ENCODE measurements at places on chromosomes 4 and X.

DNA sequence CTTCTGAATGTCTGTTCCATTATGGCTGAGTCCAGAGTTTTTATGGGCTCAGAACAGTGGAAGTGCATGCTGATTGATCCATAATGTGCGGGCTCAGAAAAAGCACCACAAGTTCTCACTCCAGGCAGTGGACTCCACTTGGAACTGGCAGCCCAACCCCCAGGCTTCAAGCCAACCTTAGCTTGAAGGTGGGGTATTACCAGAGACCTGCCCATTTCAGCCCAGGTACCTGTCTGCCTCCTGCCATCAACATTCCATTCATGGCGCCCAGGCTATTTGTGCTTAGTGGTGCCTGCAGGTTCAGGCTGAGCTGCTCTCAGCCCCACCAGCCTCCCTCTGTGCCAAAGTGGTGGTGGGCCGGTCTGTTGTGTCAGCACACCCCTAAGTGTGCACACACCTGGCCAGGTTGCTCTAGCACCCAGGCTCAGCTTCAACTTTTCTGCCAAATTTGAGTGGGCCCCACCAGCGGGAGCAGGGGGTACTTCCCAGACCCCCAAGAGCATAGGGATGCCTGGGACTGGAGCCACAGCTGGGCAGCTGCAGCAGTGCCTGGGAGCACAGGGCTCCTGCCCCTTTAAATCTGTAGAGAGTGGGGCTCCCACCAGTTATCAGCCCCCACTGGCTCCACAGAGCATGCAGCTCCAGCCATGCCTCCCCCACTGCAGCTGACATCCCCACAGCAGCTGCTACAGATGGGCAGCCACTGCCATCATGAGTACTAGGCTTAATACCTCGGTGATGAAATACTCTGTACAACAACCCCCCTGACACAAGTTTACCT is 1025.3 kb downstream of the PCDH19 start:
- DNase-seq = no peak

DNA sequence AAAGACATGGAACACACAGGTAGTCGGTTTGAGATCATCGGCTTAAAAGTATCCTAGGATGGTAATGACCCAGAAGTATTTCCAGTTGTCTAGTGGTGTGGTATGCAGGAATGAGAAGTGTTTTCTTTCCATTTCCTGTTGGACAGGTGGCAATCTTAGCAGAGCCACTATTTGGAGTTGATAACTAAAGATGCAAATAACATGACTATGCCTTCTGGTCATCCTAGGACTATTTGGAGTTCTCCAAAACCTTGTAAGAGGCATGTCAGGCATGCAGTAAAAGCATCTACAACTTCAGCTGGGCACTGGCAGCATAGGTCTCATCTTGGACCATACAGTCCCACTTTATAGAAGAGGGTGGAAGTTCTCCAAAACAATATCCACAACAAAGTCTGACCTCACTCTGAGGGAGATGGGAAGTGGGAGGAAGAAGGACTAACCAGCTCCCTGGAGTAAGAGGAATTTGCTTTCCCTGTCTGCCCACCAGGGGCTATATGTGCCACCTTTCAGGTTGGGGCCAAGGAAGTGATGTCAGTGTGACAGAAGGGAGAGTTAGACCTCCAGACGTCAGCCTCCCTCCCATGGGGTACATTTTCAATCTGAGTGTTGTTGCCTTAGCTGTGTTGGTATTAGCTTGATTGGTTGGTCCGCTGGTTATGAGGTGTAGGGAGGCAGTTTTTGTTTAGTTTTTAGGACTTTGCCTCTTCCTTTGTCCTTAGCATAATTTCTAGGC is 101.2 kb upstream of the MYOZ2 start:
- no peak for DNase-seq

DNA sequence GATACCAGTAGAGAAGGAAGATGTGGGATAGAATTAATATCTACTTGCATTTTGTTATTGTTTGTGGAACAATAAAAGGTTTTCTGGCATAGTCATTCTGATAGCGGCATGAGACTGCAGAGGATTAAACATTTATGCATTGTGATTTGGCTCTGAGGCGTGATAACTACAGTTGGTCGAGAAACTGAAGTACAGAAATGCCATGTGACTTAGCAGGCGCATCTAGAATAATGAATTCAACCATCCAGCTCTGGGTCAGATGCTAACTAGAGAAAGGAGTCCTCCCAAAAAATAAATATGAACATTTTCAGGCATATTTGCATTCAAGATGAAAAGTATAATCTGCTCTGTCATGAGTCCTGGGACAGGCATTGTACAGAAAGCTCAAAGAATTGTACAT is 62.8 kb downstream of the CCSER1 start:
- no peak for DNase-seq

- DNase-seq = no peak
These were observed 70.5 kb downstream of the SOX3 start for GRCh38 chrX:140434347-140434746.

DNA sequence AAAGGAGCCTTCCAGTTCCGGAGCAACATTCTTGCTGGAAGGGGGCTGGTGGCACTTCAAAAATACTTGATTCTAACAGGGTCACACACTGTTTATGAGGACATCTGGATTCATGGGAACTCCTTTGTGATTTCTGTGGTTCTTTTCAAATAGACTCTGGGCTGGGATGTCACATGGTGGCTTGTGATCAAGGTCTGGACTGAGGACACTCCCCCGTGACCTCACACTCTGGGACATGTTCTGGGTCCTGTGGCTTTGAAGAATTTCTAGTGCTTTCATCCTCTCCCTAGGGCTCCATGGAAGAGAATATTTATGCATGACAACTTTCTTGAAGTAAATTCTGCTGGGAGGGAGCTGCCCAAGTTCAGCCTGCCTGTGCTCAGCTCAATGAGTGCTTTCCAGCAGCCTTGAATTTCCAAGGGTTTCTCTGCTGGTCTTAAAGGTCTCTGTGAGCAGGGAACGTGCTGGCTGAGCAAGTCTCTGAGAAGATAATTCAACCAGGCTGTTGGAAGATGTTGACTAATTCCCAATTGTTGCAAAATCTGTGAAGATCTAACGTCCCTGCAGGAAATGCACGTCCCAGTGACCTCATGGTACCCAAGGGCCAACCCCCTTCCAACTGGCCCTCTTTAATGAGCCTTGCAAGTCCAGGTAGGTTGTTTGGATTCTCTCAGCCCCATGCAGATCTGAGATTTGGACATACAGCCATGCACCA is 36.3 kb downstream of the GPR143 start:
- DNase-seq = no peak

- no peak for DNase-seq
These were observed 100.1 kb downstream of the EIF4E start for GRCh38 chr4:98828801-98829200.

GRCh38 chr4:91829531-91829930 is 474.2 kb upstream of the GRID2 start:
- no peak for DNase-seq

GRCh38 chrX:111395149-111395548 is 16.8 kb downstream of the DCX start:
- DNase-seq = no peak

- DNase-seq = no peak
These were observed 86.6 kb downstream of the RTL5 start for GRCh38 chrX:72045141-72045540.

GRCh38 chr4:2887343-2887742 is 43.7 kb downstream of the ADD1 start:
- no peak for DNase-seq

DNA sequence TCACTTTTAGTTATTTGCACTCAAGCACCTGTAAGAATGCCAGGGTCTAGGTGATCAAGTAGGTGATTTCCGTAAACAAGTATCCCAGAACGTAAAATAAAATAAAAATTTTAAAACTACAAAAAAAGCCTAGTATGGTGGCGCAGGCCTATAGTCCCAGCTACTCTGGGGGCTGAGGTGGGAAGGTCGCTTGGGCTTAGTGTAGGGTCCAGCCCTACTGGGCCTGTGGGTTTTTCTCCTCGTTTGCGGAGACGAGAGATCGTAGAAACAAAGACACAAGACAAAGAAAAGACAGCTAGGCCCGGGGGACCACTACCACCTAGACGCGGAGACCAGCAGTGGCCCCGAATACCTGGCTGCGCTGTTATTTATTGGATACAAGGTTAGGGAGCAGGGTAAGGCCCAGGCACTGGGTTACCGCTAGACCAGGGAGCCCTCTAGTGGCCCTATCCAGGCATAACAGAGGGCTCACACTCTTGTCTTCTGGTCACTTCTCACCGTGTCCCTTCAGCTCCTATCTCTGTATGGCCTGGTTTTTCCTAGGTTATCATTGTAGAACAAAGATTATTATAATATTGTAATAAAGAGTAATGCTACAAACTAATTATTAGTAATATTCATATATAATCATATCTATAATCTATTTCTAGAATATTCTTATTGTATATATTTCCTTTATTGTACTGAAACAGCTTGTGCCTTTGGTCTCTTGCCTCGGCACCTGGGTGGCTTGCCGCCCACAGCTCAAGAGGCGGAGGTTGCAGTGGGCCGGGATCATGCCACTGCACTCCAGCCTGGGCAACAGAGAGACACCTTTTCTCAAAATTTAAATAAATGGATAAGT is 38.4 kb downstream of the SAGE1 start:
- peak; percentile 10 for DNase-seq

GRCh38 chr4:165331359-165331758 is 3.9 kb downstream of the MSMO1 start:
- no peak for DNase-seq

DNA sequence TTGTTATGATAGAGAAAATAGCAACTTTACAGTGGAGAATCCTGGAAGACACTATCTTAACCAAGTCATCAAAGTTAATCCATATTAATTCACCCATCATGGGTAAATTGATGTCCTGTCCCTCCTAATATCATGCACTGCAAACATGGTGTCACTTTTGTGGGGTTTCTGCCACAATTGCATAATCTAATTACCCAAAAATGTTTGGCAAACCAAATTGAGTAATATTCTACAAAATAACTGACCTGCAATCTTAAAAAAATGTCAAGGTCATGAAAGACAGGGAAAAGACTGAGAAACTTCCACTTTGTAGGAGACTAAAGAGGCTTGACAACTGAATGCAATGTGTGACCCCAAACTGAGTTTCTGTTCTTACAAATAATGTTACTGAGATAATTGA is 37.1 kb upstream of the PLAC8 start:
- DNase-seq = no peak

GRCh38 chrX:77427611-77428010 is 19.6 kb upstream of the FGF16 start:
- no peak for DNase-seq

DNA sequence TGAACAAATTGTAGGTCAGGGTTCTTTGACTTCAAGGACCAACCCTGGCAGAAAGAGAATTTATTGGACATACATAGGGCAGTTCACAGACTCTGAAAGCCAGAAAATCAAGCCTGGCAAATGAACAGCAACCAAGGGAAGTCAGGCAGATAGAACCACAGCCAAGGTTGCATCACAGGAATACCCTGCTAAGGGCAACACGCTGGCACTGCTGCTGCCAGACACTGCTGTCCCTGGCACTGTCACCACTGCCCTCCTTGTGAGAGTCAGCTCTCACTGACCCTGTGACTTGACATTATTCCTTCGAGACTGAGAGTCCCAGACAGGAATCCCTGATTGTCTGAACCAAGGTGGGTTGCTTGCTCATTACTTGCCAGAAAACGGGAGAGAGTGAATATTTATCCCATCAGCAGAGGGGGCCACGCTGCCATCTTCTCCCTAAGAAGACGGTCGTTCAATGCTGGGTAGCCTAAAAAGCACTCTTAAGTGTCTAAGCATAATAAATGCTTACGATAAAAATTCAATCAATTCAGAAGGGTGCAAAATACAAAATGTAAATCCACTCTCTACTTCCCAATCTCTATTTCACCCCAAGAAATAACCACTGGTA is 23.2 kb upstream of the PTTG2 start:
- DNase-seq = no peak

DNA sequence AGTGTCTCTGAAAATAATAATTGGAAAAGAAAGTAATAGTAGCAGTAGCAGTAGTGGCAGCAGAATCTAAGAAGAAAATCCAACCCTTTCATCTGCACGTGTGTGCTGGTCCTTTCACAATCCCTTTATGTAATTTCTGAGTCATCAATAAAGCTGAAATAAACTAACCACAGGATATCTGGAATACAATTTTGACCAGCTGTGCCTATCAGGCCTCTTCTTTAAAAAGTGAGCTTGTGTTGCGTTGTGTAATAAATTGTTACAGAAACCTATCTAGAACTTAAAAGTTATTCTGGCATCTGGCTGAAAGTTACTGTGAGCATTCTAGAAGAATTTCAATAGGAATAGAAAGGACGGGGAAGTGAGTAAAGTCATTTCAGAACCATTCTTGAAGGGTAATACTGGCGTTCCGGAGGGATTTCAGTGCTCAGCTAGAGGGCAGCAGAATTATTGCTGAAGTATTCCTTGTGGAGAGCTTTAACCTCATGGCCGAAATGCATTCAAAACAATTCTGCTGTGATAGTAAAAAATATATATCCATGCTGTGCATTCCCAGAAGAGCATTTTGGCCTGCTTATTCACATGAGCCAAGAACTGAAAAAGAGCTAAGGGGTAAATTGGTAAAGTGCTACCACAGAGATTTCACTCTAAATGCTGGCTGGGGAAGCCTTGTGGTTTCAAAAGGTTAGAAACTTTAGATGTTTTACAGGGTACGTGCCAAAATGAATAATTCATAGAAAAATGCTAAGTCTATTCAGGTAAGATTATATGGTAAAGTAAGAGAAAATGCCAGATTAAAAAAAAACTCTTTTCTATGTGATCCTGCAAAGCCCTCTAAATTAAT is 260.6 kb downstream of the NKX6-1 start:
- no peak for DNase-seq

- DNase-seq = no peak
These were observed 9.1 kb downstream of the ARX start for GRCh38 chrX:25006586-25007058.

DNA sequence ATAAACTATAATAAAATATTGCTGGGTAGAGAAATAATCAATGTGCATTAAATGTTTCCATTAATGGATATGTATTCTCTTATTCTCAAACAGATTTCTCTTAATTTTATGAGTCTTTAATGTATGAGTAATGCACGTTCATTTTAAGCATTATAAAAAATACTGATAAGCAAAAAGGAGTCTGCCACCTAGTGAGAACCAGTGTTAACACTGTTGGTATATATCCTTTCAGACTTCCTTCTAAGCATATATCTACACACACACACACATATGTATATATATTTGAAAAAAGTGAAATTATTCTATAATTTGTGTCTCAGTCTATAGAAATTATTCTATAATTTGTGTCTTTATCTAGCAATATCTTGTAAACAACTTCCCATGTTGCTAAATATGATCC is 49.9 kb upstream of the MTMR1 start:
- DNase-seq = no peak

GRCh38 chr4:41374490-41374889 is 117.8 kb downstream of the UCHL1 start:
- no peak for DNase-seq

DNA sequence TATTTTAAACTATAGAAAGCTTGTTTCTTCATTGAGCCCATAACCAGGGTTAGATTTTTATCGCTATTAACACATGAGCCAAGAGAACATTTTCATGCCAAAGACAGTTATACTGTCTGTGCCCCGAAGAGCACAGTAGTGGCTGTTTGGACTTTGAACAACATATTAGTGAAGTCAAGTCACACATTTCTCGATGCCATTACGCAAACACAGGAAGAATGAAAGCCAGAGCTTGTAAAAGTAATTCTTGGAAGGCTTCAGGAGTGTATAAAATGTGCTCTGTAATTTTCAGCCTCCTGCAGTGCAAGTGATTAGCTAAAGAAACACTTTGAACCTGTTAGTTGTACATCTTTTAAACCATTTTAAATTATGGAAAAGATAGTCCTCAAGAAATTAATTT is 590.7 kb upstream of the PITX2 start:
- DNase-seq = no peak

GRCh38 chrX:2172359-2172758 is 328.4 kb downstream of the DHRSX start:
- no peak for DNase-seq

- DNase-seq = no peak
These were observed 439.7 kb upstream of the DIAPH2 start for GRCh38 chrX:96244955-96245354.

Data from activated CD4-positive, alpha-beta T cell treated with anti-CD3 and anti-CD28 coated beads, Interleukin-2, amount 50 U/mL, for 24 hours (primary cell).